ENCODE measurements at places on chromosomes 16 and 17.

DNA sequence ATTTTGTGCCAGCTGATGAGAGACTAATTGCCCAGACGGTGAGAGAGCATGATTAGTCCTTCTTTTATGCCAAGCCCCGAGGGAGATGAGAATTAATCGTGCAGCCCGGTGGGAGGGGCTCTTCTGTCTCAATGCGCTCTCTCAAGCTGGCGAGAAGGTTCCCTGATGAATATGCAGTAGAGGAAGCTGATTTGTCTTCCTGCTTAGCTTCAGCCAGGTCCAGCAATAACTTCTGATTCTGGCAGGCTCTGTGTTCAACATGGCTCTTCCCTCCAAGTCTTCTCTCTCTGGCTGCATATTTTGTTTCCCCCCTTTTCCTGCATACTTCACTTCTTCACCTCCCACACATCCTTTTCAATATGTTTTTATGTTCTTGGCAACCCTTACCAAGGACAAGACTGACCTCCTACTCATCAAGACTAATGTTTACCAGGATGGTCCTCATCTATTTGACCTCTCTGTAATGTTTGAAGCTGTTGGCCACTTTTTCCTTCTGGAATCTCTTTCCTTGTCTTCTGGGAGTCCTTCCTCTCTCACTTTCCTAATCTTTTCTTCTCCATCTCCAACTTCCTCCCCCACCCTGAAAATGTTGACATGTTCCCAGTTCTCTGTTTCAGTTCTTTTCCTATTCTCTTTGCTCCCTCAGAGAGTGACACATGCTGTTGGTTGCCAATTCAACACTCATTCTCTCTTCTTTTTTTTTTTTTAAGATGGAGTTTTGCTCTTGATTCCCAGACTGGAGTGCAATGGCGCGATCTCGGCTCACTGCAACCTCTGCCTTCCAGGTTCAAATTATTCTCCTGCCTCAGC, 33.1 kb downstream of the ARL4D start:
- DNase-seq, result no peak

DNA sequence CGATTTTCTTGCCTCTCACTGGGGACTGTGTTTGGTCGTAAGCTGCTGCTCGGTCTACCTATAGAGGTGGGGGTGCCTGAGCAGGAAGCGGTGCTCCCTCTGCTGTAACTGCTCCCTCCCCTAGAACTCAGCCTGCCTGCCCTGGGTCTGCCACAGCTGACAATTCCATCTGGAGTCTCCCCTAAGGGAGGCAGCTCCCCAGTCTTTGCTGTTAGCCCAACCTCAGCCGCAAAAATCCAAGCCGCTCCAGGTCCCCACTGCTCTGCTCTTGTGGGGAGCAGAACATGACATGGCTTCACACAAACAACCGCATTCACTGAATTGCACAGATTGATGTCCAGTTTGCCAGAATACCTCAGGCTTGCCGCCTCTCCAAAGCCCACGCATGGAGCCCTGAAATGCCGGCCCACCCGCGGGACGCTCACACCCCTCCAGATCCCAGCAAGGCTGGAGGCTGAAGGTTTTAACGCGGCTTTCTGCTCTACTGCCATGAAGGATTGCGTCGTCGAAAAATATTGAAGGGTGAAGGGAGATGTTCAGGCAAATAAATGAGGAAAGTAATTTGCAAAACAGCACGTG, 221.5 kb upstream of the FOXF1 start:
- DNase-seq, result no peak

DNA sequence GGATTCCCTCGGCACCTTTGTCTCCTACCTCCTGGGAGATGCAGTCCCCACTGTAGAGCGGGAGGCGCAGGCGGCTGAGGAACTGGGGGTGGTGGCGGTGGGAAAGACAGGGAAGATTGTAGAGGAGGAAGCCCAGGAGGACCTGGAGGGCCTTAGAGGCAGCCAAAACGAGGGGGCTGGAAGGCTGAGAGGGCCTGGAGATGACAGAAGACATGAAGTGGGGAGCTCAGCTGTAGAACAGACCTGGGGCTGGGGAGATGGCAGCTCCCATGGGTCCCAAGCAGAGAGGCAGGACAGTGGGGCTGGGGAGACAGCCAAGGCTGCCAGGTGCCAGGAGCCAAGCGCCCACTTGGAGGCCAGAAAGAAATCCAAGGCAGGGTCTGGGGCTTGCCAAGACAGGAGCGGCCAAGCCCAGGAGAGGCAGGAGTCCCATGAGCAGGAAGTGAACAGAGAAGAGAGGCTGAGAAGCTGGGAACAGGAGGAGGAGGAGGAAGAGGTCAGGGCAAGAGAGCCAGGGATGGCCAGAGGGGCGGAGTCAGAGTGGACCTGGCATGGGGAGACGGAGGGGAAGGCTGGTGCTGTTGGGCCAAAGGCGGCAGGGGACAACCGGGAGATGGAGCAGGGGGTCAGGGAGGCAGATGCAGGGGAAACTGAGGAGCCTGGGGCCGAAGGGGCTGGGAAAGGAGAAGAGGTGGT, 803 bp downstream of the APOBR start:
- DNase-seq, result no peak

GRCh38 chr17:69876757-69877156, 198.3 kb upstream of the KCNJ16 start:
- DNase-seq, result no peak

Measured in head of caudate nucleus (tissue), 42 donors.